Fibroblast of skin of left quadriceps (primary cell): ENCODE measurements at places on chromosomes 4 and X.

DNA sequence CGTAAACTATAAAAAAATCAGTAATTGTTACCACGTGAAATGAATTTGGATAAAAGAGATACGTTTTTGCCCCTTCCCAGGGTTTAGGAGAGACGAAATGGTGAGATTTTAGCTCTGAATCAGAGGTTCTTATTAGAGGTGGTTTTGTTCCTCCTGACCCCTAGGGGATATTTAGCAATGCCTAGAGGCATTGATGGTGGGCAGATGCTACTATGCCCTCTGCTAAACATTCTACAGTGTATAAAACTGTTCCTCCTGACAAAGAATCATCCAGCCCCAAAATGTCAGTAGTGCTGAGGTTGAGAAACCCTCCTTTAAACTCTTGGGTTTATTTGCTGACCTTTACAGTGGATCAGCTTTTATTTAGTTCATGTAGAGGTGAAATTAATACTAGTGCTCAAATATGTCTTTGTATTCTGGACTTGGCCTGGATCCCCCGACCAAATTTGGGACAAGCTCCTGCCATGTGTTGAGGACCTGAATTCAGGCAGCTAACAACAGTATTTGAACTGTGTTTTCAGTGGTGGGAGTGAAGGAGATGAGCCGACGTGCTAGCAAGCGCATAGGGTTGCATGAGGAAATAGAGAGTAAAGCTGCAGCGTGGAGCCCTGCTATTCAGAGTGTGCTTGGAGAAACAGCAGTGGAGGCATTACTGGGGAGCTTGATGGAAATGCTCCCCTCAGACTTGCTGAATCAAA is 126.1 kb downstream of the PTTG2 start:
- DNase-seq, result no peak

- peak; percentile 9 for DNase-seq
Observed at GRCh38 chr4:172009446-172010230, 196.4 kb downstream of the GALNTL6 start.

- DNase-seq, result no peak
Observed at GRCh38 chr4:40170588-40170987, 26.2 kb upstream of the RHOH start.

- DNase-seq, result no peak
Observed at GRCh38 chrX:36961590-36961989, 46.6 kb upstream of the FAM47C start.

- DNase-seq, result no peak
Observed at GRCh38 chrX:150058728-150059127, 120.4 kb upstream of the EOLA2 start.

GRCh38 chr4:90001023-90001422 is 106.4 kb downstream of the MMRN1 start:
- DNase-seq, result no peak

DNA sequence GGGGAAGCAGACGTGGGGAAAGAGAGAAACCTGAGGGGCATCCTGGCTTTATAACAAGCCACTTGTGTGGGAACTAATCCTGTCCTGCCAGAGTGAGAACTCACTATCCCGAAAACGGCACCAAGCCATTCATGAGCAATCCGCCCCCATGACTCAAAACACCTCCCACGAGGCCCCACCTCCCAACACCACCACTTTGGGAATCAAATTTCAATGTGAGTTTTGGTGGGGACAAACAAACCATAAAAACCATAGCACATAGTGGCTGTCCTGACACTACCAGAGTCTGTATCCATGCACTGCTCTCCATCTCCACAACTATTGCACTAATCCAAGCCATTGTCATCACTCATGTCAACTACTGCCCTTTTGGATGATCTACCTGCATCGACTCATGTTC is 28.5 kb upstream of the SEPTIN6 start:
- DNase-seq, result no peak

GRCh38 chr4:10354746-10355145 is 102.5 kb downstream of the ZNF518B start:
- DNase-seq, result no peak

- DNase-seq, result peak; percentile 90
Observed at GRCh38 chr4:125313497-125313896, 1.3 kb upstream of the FAT4 start.
